ENCODE measurements at places on chromosomes 13 and 19. TPM values are rescaled to one million over a fixed set of nuclear protein-coding genes. Genes with fewer than 3 reads are reported as not detected.

FAM83E gene
- 5.1 TPM for total RNA-seq

DNA sequence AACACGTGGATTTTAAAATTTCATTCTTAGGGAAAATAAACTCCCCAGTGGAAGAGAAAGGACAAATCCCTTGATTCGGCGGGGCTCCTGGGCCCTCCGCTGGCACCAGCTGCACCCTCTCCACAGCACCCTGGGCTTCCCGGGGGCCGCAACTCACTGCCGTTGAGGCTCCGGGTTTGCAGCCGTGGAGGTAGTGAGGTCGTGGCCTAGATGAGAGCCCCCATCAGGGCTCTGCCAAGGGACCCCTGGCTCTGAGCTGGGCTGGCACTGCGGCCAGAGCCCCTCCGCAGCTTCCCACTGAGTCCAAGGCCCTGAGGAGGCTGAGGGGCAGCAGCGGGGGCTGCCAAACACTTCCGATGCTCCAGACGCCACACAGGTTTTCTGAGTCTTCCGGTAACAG lies 133.7 kb upstream of the MCF2L start:
- no peak overlapping the region for H3K4me3 ChIP-seq
- H3K27me3 ChIP-seq: no peaks in the 10 kb centered on the region
- H3K27ac ChIP-seq: no peak overlapping the region
- peaks cover 41% of the 10 kb centered on the region for H3K36me3 ChIP-seq
- DNase-seq: no peak
- H3K4me1 ChIP-seq: no peaks in the 10 kb centered on the region

FLT1 gene
- 46.3 TPM for total RNA-seq

DNA sequence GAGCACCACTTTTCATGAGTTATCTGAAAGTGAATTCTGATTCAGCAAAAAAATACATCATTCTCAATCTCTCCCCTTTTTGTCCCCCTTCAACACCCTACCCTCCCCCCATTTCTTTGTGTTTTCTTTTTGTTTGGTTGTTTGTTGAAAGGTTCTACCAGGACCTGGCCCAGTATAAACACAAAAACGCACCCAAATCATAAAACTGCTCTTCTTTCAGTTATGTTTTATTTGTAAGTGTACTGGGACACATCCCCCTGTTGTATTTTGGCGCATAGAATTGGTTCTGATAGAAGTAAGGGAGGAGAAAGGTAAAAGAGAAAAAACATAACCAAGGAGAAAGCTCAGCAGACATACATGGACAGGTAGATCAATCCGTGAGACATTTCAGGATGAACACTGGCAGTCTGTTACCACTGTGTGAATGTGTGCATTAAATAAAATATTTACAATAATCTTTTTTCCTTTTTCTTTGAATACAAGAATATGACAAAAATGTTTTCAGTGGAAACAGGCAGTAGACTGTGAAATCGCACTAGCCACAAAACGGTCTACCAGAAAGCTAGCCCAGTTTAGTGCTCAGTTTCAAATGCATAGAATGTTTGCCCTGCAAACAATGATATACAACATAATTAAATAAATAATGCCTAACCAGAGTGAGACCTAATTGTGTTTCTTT lies 4.2 kb downstream of the POU4F1 start:
- no peak for DNase-seq
- H3K4me3 ChIP-seq: no peak overlapping the region
- peaks cover 11% of the 10 kb centered on the region for H3K36me3 ChIP-seq
- H3K27ac ChIP-seq: no peak overlapping the region
- H3K27me3 ChIP-seq: peaks cover 77% of the 10 kb centered on the region

- peaks cover 22% of the 10 kb centered on the region for H3K4me1 ChIP-seq
- peaks cover 2% of the 10 kb centered on the region for H3K27me3 ChIP-seq
- H3K27ac ChIP-seq: peak within 1 kb of the TSS; percentile 91
Observed at GRCh38 chr19:45901912-45902650, at the start of gene MYPOP. MYPOP (minus strand) TSS chr19:45902613; CDS start chr19:45901773, 840 bp downstream.

CGB1 gene
- total RNA-seq: not detected

- H3K27ac ChIP-seq: no peak overlapping the region
- no peak for DNase-seq
- no peaks in the 10 kb centered on the region for H3K4me1 ChIP-seq
- no peaks in the 10 kb centered on the region for H3K36me3 ChIP-seq
Observed at GRCh38 chr19:18776288-18776594, 14.9 kb downstream of the COMP start.

DNA sequence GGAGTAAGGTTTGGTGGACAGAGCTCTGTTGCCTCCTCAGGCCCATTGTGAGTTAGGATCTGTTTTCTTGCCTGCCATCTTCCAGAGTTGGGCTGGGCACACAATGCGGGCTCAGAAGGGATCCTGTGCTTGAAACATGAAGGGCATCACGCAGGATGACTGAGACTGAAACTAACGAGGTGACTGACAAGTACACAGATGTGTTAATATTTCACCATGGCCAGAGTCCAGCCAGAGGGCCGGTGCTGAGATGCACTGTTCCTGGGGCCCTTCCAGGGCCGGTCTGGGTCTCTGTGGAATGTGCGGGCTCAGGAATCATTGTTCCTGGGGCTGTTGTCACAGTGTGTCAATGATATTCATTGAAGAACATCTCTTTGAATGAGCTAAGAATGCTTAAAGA lies 163.7 kb downstream of the URI1 start:
- no peak overlapping the region for H3K27ac ChIP-seq
- no peak overlapping the region for H3K4me3 ChIP-seq
- H3K27me3 ChIP-seq: no peaks in the 10 kb centered on the region
- H3K36me3 ChIP-seq: no peaks in the 10 kb centered on the region
- no peaks in the 10 kb centered on the region for H3K4me1 ChIP-seq
- no peak for DNase-seq

- peak overlapping the region; percentile 91 for H3K4me3 ChIP-seq
- H3K36me3 ChIP-seq: peaks cover 69% of the 10 kb centered on the region
- no peaks in the 10 kb centered on the region for H3K27me3 ChIP-seq
Observed at GRCh38 chr19:41327576-41328156, 17.7 kb downstream of the CCDC97 start.

GRCh38 chr13:48801255-48801654 lies 147.5 kb downstream of the CYSLTR2 start:
- H3K4me3 ChIP-seq: no peak overlapping the region
- H3K4me1 ChIP-seq: peaks cover 16% of the 10 kb centered on the region
- no peak for DNase-seq
- H3K27ac ChIP-seq: no peak overlapping the region
- H3K36me3 ChIP-seq: no peaks in the 10 kb centered on the region

DNA sequence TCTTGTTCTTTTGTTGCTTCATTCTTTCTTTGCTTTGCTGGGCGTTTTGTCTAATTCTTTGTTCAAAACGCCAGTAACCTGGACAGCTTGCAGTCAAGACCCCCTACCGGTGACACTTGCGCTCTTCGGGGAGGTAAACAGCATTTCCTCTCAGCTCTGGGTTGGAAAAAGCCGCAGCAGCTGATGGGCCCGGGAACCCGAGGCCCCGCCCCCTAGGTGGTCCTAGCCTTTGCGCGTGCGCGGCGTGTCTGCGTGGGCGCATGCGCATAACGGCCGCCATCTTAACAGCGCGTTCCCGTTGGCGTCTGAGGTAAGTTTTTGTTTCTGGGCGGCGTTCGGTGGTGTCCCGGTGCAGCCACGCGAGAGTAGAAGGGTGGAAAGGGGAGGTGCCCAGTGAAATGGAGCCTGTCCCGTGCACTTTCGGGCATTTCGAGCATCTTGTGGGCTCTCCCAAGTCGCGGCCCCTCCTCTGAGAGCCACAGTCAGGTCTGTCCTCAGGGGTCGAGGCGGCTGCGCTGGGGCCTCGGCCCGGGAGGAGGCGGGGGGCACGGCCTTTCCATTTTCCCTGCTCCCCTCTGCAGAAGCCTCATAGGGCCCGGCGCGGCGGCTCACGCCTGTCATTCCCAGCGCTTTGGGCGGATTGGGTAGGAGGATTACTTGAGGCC lies at the start of gene ZNF559:
ZNF559 (plus strand) TSS at position 261 of the 665 bp plus-strand sequence. CDS start 14,371 bp downstream, outside the sequence.
- peak; percentile 98 for DNase-seq
- peak within 1 kb of the TSS; percentile 94 for H3K27ac ChIP-seq
- peaks cover 33% of the 10 kb centered on the region for H3K36me3 ChIP-seq
- no peaks in the 10 kb centered on the region for H3K27me3 ChIP-seq
- peaks cover 9% of the 10 kb centered on the region for H3K4me1 ChIP-seq

GRCh38 chr19:17041976-17042375 lies 15.4 kb upstream of the CPAMD8 start:
- H3K4me1 ChIP-seq: no peaks in the 10 kb centered on the region
- peaks cover 2% of the 10 kb centered on the region for H3K27me3 ChIP-seq
- DNase-seq: no peak
- H3K27ac ChIP-seq: no peak overlapping the region
- no peak overlapping the region for H3K4me3 ChIP-seq
- H3K36me3 ChIP-seq: no peaks in the 10 kb centered on the region

GRCh38 chr19:48989701-48990291 lies 3.3 kb downstream of the GYS1 start:
- H3K27me3 ChIP-seq: no peaks in the 10 kb centered on the region
- peaks cover 37% of the 10 kb centered on the region for H3K36me3 ChIP-seq
- no peak for DNase-seq
- H3K4me1 ChIP-seq: peaks cover 29% of the 10 kb centered on the region

DNA sequence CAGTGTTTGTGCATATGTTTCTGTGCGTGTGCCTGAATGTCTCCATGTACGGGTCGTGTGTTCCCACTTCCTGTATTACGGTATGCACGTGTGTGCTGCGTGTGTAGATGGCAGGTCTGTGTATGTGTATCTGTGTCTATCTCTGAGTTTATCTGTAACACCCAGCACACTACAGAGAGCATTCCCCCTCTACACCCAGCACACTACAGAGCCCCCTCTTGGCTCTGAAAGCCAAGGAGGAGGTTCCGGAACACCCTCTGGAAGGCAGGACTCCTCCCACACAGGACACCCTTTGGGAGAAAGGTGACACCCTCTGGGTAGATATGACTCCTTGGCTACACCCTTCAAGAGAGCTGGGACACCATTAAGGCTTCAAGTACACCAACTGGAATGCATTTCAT lies 2.1 kb upstream of the ERFL start:
- H3K4me3 ChIP-seq: peak overlapping the region; percentile 80
- H3K27me3 ChIP-seq: peaks cover 14% of the 10 kb centered on the region
- no peak overlapping the region for H3K27ac ChIP-seq
- no peaks in the 10 kb centered on the region for H3K36me3 ChIP-seq
- no peak for DNase-seq
- H3K4me1 ChIP-seq: peaks cover 36% of the 10 kb centered on the region

GRCh38 chr13:42116225-42116624 lies 67.8 kb downstream of the DGKH start:
- no peak for DNase-seq
- H3K4me3 ChIP-seq: no peak overlapping the region
- H3K27me3 ChIP-seq: no peaks in the 10 kb centered on the region
- peaks cover 9% of the 10 kb centered on the region for H3K4me1 ChIP-seq

IZUMO2 gene
- not detected for total RNA-seq

DNA sequence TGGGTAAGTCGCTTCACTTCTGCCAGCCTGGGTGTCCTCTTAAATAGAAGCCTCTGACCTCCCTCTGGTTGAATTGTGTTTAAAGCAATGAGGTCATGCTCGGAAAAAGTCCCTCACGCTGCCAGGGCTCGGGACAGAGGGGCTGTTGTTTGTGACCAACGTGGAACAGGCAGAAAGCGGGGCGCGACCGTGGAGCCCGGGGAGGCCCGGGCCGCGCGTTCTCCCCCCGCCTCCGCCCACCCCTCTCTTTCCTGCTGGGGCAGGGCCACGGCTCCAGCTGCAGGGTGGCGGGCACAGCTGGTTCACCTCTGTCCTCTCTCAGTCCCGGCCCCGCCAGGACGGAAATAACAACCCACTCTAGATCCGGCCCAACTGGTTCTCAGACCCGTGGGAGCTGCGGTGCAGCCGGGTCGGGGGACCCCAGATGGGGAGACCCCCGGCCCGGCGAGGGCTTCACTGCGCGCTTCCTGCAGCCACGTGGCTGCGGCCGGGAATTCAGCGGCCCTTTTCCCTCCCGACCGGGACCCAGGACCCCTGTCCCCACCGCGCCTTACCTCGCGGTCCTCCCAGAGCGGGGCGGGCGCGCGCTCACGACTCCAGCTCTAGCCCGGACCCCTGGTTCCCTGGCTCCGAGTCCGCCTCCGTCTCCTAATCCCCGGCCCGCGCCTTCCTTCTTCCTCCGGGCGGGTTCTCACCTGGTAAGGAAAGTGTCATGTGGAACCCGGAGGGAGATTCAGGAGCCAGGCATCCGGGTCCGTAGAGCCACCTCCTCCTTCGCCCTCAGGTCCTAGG lies 1.9 kb downstream of the CDC42EP5 start:
- peaks cover 9% of the 10 kb centered on the region for H3K4me1 ChIP-seq
- peak overlapping the region; percentile 34 for H3K27ac ChIP-seq
- H3K27me3 ChIP-seq: peaks cover 45% of the 10 kb centered on the region
- no peak for DNase-seq
- H3K4me3 ChIP-seq: peak overlapping the region; percentile 48
- H3K36me3 ChIP-seq: no peaks in the 10 kb centered on the region

LINGO3 gene
- 0.26 TPM for total RNA-seq

- no peaks in the 10 kb centered on the region for H3K27me3 ChIP-seq
- H3K36me3 ChIP-seq: peaks cover 33% of the 10 kb centered on the region
- no peak overlapping the region for H3K4me3 ChIP-seq
Observed at GRCh38 chr13:30457306-30457891, 8.3 kb downstream of the HMGB1 start.

KISS1R gene
- 16.8 TPM for total RNA-seq

- no peak for DNase-seq
- H3K4me1 ChIP-seq: no peaks in the 10 kb centered on the region
- no peak overlapping the region for H3K4me3 ChIP-seq
- no peak overlapping the region for H3K27ac ChIP-seq
- peaks cover 12% of the 10 kb centered on the region for H3K27me3 ChIP-seq
Observed at GRCh38 chr13:111527614-111528229, 207.3 kb downstream of the TEX29 start.

TNFSF11 gene
- 2.4 TPM for total RNA-seq

DNA sequence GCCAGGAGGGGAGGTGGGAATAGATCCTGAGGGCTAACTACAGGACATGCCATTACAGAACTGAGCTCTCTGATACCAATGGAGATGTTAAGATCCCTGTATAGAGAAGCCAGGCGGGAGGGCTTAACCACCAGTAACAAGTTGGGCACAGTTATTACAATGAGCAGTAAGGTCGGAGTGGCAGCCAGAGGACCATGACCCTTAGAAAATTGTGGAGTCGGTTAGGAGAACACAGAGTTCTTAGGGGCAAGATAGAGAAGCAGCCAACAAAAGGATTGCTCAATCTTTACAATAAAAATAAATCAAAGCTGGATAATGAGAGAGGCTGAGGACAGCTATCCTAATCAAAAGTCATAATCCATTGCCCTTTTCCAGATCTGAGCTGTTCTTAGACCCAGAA lies 10.4 kb downstream of the CPB2 start:
- no peak overlapping the region for H3K27ac ChIP-seq
- no peaks in the 10 kb centered on the region for H3K4me1 ChIP-seq
- DNase-seq: no peak
- H3K4me3 ChIP-seq: no peak overlapping the region
- no peaks in the 10 kb centered on the region for H3K36me3 ChIP-seq

All from activated CD4-positive, alpha-beta T cell treated with anti-CD3 and anti-CD28 coated beads, Interleukin-2, amount 10 ng/mL, durations not matched to agents 24 days and 14 days (primary cell).